Fibroblast of gingiva (primary cell): ENCODE measurements at places on chromosomes 5 and 9.
A peak's percentile ranks its signal among the peaks of the same experiment; 100 is the strongest.

- DNase-seq, result peak; percentile 10
These were observed 19.5 kb downstream of the SPAAR start for GRCh38 chr9:35928591-35929452.

DNA sequence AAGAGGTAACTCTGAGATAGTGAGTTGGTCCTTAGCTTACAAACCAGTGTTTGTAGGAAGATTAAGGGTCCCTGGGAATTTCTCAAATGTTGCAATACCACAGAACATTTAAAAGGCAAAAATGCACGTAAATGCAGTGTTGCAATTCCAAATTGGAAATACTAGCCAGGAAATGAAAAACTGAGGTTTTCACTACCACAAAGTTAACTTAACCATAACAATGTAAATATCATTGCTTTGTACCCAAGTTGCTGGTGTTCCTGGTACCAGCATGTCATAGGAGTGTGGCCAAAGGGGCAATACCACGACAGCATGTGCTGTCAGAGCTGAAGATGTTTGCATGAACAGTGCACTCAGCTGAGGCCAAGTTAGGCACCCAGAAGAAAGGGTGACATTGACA lies 382.9 kb downstream of the GLIS3 start:
- DNase-seq, result peak; percentile 81

DNA sequence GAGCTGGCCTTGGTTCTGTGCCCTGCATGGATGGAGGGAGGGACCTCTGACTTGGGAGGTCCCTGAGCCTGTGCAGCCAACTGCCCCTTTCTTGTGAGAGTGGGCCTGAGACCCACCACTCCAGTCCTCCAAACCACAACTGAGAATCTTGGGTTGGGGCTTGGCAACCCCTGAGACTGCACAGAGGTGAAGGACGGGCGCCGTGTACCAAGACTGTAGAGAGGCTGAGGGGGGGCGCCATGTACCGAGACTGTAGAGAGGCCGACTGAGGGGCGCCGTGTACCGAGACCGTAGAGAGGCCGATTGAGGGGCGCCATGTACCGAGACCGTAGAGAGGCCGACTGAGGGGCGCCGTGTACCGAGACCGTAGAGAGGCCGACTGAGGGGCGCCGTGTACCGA lies 59.3 kb upstream of the CACNA1B start:
- no peak for DNase-seq

DNA sequence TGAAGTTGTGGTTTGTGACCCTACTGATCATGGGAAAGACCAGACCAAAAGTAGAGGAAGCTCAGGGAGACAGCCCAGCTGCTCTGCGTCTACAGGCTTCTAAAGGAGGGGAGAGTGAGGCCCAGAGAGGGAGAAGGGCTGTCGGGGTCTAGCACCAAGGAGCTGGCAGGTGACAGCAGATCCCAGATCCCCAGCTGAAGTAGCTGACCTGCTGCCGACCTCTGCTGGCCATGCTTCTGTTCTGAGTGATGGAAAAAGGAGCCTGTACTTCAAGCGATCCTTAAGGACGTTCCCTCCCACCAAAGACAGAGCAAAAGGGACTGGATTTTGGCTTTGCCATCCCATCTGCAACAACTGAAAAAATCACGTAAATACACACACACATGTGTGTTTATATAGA lies 22.7 kb upstream of the QSOX2 start:
- no peak for DNase-seq

DNA sequence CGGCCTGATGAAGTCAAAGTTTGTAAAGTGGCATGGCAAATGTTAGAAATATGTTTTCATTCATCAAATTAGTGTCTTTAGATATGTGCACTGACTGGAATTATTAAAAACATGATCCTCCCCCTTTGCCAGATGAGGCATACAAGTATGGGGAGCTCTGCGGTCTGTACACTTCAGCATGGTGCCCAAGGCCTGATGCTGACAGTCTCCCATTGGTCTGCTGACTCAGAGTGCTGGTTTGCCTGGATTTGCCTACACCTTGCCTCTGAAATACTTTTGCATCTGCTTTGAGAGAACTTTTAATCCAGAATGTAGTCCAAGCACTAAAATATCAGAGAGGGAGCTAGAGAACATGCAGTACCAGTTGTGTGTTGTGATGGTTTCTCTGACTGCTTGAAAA lies 354.3 kb upstream of the ACTBL2 start:
- DNase-seq, result no peak

DNA sequence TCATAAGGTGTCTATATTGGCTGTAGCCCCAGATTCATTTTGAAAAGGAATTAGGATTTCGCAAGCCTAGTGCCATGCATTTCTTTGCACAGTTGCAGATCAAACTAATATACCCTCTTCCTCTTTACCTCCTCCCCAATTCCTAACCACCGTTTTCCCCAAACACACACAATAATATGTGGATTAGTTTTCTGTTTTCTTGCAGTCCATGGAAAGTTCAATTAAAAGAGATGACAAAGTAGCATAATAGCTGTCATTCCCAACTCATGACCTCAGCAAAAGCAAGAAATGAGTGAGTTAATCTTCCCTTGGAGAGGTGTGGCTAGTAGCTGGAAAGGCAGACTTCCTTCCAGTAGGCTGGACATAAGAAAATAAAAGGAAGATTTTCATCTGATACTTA lies 349.1 kb downstream of the TMEM232 start:
- DNase-seq, result peak; percentile 36

- DNase-seq, result no peak
These were observed 167.2 kb downstream of the XRCC4 start for GRCh38 chr5:83244516-83244915.

- no peak for DNase-seq
These were observed 46.1 kb downstream of the RFX3 start for GRCh38 chr9:3479514-3480352.

DNA sequence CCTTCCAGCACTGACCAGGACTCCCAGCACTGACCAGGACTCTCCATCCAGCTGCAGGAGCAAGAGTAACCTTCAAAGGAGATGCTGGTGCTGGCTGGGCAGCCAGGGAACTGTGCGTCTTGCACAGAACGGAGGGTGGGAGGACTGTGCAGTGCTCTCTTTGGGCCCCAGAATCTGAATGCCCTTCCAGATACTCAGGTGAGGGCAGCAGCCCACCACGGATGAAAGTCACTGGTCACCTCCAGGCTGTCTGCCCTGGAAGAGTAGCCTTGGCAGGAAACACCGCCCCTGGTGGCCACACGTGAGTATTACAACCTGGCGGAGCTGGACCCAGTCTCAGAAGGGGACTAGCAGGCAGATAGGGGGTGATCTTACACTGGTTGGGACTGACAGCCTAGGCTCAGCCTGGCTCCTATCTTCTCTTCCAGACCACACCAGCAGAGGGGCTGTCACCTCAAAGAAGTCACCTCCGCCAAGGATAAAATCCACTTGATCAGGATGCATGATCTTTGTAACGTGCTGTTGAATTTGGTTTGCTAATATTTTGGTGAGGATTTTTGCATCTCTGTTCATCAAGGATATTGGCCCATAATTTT lies 4.8 kb upstream of the SARDH start:
- DNase-seq, result peak; percentile 44

GRCh38 chr9:33443047-33443446 lies 4.3 kb downstream of the AQP3 start:
- DNase-seq, result no peak

GRCh38 chr9:131709771-131710431 lies 30.0 kb downstream of the RAPGEF1 start:
- peak; percentile 34 for DNase-seq

DNA sequence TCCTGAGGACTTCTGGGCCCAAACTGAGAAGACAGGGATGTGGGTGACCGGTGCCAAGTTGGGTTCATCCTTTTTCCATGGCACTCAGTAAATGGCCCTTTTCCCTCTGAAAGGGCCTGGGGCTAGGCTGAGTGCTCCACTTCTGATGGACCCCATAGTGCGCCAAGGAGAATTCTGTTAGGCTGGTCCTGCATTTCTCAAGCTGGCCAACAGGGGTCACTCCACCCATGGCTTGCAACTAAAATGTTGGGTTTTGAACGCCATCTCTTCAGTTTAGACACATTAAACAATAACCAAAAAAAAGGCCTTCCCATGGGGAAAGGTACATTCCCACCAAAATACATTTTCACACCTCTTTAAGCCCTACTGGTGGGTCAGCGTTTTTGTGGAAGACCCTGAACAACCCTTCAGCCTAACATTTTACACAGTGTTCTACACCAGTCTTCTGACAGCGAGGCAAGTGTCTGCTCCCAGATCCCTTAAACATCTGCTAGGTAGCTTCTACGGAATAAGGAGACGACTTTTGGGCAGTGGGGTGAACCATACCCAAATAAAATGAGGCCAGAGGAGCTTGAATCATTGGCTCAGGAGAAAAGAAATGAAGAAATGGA lies 27.3 kb downstream of the CNTFR start:
- DNase-seq, result no peak

- DNase-seq, result no peak
These were observed 127.1 kb downstream of the ZNF354C start for GRCh38 chr5:179187229-179187678.

DNA sequence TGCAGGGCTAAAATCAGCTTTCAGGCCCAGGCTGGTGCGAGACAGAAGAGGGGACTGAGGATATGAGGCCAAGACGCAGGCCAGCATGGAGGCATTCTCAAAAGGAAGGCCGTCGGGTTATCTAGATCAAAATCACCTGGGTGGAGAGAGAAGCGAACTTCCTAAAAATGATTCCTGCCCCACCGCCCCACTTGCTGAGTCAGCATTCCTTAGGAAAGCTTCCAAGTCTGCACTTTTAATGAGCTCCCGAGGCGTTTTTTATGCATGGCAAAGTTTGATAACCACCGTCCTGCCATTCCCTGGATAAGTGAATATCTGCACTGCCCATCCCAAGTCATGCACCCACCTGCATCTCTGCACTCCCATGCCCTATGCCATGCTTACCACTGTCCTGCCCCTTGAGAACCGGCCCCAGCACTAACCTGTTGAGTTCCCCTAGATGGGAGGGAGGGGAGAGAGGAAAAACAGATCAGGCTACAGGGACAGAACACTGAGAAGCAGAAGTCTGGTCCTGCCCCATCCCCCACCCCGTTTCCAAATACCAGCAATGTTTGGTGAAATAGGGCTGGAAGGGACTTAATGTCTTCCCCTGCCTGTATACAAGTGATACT lies 1.6 kb upstream of the SPOCK1 start:
- DNase-seq, result no peak

DNA sequence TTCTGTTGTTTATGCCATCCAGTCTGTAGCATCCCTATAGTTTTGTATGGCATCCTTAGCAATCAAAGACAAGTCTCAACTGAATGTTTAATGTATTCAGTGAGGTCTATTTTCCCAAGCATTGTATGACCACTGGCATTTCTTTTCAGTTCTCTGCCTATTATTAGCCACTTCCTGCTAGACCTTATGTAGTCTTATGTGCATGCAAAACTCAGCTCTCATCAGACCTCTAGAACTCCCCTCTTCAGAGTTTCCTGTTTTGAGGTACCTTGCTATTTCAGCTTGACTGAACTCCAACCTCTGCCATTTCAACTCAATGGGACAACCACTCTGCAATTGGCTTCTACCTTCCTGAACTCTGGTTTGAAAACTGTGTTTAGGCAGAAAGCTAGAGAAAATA lies 113.2 kb downstream of the SLC25A46 start:
- no peak for DNase-seq

- DNase-seq, result no peak
These were observed 6.8 kb downstream of the TSSK1B start for GRCh38 chr5:113427871-113428574.

- DNase-seq, result no peak
These were observed 159.8 kb upstream of the HMHB1 start for GRCh38 chr5:143652108-143652700.

- DNase-seq, result no peak
These were observed 920.4 kb upstream of the DMAC1 start for GRCh38 chr9:8719833-8720486.

- DNase-seq, result no peak
These were observed 5.5 kb upstream of the LYSMD3 start for GRCh38 chr5:90534922-90535321.

DNA sequence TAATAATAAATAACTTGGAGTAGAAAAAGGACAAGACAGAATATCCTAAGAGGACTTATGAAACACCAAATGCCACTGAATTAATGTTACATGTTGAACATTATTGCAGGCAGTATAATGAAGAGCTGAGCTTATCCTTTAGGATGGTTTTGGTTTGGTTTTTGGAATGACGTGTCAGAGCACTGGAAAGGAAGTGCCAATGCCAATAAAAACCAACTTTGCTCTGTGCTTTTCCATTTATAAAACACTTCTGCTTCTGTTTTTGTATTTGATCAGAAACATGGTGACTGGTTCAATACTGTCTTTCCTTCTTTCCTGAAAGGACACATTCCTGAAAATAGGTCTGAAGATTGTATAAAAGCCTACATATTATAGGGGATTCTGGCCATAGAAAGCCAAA lies 4.2 kb downstream of the MEGF10 start:
- DNase-seq, result no peak

DNA sequence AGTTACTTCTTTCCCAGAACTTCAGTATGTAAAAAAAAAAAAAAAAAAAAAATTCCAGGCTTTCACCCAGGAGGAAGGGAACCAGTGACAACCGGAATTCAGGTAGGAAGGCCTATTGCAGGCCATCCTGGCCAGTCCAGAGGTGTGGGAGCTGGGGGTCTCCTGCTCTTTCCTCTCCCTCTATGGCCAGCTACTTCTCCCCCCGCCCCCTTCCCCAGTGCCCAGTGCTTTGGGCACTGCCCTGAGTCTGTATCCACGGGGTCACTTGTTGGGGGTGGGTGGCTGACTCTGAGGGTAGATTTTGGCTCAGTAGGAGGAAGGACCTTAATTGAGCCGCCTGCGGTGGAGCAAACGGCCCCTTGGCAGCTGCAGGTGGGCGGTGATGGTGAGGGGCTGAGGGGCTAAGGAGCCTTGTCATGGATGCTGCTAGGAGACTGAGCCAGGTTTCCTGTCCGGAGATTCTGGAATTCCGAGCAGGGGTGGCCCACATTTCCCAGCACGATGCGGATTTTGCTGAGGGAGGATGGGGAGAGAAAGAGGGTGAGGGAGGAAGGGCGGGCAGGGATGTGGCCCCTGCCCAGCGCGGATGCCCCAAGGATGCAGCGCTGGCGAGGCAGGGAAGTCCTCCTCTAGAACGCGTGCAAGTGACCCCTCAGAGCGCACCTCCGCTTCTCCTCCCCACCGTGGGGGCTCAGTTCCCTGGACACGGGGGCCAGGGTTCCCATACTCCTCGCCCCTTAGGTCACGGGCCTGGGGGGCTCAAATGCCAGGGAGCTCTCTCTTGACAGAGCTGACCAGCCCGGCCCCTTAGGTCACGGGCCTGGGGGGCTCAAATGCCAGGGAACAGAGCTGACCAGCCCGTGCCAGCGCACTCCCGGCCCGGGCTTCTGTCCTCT lies 1.2 kb upstream of the PHF2 start:
- DNase-seq, result no peak

- DNase-seq, result no peak
These were observed 5.3 kb downstream of the NR2F1-AS1 start for GRCh38 chr5:93575461-93576414.

DNA sequence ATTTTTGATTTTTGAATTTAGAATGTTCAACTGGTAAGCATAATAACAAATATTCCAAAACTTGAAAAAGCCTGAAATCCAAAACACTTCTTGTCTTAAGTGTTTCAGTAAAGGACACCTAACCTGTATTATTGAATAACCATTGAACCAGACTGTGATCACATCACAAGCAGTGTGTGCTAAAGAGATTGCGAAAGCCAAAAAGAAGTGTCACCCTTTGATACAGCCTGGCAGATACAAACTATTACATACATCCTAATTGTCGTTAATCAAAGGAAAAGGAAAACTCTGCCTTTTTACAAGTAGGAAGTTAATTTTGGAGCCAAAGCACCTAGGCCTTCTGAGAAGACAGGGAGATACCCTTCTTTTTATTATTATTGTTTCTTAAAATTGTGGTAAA lies 8.4 kb upstream of the FAM120AOS start:
- DNase-seq, result no peak

GRCh38 chr5:76165711-76166374 lies 82.7 kb downstream of the SV2C start:
- DNase-seq, result no peak

GRCh38 chr5:1799110-1799601 lies 481 bp downstream of the MRPL36 start:
- DNase-seq, result peak; percentile 20
